ENCODE measurements at places on chromosomes 5 and 9.
A peak's percentile ranks its signal among the peaks of the same experiment; 100 is the strongest.

DNA sequence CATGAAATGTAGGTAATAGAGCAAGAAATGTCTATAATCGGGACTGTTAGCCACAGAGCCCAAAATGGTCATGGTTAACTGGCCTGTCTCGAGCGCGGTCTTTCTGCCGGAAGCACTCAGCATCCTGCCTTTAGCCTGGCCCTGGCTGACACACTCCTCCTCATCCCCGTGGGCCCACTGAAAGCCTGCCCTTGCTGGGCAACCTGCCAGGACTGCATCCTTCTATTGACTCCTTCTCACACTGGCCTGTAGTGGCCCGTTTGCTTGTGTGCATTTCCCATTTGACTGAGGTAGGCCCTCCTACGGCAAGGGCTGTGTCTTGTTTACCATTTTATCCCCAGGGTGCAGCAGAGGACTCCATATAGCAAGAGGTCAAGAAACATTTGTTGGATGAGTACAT is 215.7 kb downstream of the ATPSCKMT start:
- peak; percentile 17 for DNase-seq

DNA sequence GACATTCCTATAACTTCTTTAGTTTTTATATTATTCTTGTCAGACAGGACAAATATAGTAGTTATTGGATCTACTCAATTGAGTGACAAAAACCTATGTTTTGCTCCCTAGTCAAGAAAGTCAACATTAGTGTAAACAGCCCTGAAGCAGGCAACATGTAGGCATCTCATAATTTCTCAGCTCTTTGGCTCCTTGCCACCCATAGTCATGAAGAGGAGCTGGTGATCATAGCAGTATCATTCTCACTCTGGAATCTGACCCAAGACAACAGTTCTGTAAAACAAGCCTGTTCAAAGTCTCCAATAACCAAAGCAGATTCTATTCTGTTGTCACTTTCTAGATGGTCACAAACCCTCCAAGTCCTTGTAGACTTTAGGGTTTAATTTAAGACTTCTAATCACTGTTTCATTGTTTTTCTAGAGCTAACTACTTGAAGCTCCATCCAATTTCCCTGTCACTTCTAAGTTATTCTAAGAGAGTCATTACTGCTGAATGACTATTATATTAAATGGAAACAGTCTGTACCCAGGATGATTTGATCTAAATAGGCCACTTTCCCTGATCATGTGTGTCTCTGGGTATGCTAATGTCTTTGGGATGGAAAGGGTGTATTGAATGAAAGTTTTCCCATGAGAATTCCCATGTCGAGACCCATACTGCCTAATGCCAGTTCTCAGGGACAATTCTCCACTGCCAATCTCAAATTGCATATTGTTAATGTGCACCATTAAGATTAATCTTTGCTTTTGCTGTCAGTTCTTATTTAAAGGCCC is 533.3 kb downstream of the ACTL7B start:
- DNase-seq: no peak

- no peak for DNase-seq
Observed at GRCh38 chr5:67978171-67978570, 237.4 kb upstream of the PIK3R1 start.

- no peak for DNase-seq
Observed at GRCh38 chr5:116766470-116766947, 191.9 kb upstream of the SEMA6A start.

- DNase-seq: no peak
Observed at GRCh38 chr5:126780165-126780827, 3.4 kb downstream of the LMNB1 start.

DNA sequence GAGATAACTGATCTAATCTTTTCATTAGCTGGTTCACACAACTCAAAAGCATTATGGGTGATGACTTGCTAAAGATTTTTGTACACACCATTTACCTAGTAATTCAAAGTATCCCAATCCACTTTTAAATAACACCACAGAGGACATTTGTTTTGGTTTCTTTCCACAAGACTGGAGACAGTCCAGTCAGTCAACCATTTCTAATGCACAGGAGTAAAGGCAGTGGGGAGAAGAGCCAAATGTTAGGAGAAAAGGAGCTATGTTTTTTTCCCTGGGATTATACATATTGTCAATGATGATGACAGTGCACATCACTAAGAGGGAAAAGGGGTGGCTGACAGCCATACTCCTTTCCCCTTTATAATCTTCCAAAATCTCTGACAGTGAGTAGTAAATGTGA is 240.9 kb downstream of the GABRB2 start:
- DNase-seq: no peak

GRCh38 chr5:100505984-100506670 is 29.0 kb upstream of the FAM174A start:
- DNase-seq: no peak

DNA sequence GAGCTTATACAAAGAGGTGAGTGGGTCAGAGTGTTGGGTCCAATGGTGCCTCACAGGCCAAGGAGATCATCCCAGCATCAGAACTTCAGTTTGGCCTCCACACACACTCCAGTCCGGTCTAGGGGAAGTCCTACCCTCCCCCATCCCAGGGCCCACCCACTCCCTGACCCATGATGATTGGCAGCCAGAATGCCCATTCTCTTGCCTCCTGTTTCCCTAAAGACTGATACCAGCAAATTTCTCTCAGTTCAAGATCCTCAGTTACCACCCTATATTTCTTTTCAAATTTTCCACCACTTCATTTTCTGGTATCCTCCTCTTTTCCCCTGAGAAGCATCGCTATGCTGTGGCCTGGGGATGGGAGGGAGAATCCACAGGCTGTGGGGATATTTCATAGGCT is 21.9 kb downstream of the DRD1 start:
- no peak for DNase-seq

- no peak for DNase-seq
Observed at GRCh38 chr5:113202287-113202686, 225.7 kb downstream of the DCP2 start.

GRCh38 chr5:67211926-67212325 is 15.3 kb upstream of the CD180 start:
- no peak for DNase-seq

DNA sequence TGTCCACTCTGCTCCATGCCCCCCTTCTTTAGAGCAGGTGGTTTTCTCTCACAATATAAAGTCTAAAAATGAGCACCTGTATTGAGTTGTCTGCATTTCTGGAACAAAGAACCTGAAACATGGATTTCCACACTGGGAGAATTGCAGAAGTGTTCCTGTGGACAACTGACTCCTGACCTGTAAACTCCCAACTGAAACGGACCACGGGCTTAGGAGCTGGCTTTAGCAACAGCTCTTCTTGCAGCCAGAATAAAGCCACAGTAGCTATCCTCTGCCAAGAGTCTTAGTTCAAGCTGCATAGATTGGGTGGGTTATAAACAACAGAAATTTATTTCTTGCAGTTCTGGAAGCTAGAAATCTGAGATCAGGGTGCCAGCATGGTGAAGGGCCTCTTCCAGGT is 194.7 kb downstream of the DTWD2 start:
- no peak for DNase-seq

DNA sequence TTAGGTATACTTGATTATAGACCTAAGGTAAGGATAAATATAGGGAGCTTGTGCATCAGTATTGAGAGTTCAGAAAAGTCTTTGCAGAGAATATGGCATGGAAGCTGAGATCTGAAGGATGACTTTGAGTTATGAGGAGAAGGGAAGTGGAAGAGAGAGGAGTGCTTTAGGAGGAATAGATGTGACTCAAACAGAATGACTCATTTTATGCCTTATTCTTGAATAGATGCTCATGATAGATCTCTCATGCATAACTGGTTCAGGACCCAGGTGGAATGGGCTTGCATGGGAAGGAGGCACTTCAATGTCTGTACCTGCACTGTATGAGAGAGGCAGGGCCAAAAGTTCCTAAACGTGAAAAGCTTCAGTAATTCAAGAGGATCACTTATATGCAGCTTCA is 103.3 kb downstream of the CWC27 start:
- DNase-seq: no peak

DNA sequence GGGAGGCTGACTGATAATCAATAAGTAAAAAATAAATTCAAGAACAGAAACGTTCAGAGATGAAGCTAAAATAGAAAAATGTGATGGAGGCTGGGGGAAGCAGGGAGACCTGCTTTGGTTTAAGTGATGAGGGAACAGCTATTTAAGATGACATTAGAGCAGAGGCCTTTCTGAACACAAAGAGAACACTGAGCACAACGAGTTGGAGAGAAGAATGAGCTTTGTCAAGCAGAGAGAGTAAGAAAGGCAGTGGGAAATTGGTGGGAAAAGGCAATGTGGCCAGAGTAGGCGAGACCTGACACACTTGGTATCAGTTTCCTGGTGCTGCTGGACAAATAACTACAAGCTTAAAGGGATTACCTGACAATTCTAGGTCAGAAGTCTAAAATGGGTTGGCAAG is 20.0 kb downstream of the AUH start:
- no peak for DNase-seq

- no peak for DNase-seq
Observed at GRCh38 chr9:21505425-21506179, 23.5 kb upstream of the IFNE start.

- DNase-seq: no peak
Observed at GRCh38 chr5:122738088-122738487, 36.8 kb upstream of the SNX2 start.

- no peak for DNase-seq
Observed at GRCh38 chr9:136856079-136856476, 3.9 kb downstream of the MAMDC4 start.

DNA sequence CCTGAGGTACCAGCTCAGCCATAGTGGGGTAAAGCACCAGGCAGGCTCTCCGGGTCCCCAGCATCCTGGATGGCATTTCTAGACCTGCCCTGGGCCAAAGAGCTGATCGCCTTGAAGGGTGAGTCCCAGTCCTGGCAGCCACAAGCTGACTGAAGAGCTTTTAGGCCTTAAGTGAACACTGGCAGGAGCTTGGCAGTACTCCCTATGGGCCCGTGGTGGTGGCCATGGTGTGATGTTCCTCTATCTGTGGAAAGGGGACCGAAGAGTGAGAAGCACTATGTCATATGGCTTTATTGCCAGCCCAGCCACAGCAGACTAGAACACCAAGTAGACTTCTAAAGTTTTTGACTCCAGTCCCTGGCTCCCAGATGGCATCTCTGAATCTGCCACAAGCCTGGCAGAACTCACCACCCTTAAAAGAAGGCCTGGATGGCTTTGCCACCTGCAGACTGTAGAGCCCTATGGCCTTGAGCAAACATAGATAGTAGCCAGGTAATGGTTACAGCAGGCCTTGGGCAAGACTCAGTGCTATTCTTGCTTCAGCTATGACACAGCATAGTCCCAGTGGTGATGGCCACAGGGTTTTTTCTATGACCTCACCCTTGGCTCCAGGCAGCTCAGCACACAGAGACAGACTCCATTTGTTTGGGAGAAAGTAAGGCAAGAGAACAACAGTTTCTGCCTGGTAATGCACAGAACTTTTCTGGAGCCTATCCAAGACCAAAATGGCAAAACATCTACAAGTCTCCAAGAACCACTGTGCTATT is 801.5 kb upstream of the DMAC1 start:
- DNase-seq: no peak

DNA sequence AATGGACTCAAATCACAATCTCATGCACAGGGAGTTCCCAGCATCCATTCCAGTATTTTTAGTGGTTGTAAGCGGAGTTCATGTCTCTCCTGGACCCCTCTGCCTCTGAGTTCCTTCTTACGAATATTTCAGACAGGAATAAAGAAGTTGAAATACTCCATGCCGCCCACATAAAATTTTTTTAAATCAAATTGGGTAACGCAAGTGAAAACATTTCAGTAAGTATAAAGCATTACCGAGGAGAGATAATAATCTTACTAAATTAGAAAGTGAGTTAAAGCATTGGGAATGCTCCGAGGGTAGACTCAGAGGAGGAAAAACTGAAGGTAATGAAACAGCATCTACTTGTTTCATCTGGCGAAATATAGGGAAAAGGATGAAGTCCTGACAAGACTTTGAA is 317.6 kb downstream of the ARRDC3 start:
- DNase-seq: no peak

- no peak for DNase-seq
Observed at GRCh38 chr9:77807846-77808750, 160.0 kb upstream of the GNA14 start.

- DNase-seq: no peak
Observed at GRCh38 chr5:83972236-83972635, 251.6 kb upstream of the HAPLN1 start.

- DNase-seq: no peak
Observed at GRCh38 chr5:162550236-162550635, 482.7 kb downstream of the GABRG2 start.

- DNase-seq: no peak
Observed at GRCh38 chr5:173832386-173832785, 55.8 kb upstream of the CPEB4 start.

DNA sequence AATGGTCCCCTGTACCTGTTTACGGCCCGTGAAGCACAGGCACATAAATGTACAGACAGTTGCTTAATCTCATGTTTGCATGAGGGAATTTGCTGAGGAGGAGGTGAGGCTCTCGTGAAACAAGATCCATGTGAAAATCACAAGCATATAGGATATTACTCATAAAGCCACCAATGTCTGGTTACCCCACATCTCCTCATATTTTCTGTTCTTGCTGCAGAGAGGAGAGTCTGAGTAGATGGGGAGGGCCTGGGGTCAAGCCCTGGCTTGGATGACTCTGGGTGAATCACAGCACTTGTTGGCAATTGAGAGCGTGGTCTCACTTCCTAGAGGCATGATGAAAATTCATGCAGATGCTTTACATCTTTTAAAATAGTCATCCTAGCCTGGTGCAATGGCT is 975 bp downstream of the AGXT2 start:
- DNase-seq: no peak

DNA sequence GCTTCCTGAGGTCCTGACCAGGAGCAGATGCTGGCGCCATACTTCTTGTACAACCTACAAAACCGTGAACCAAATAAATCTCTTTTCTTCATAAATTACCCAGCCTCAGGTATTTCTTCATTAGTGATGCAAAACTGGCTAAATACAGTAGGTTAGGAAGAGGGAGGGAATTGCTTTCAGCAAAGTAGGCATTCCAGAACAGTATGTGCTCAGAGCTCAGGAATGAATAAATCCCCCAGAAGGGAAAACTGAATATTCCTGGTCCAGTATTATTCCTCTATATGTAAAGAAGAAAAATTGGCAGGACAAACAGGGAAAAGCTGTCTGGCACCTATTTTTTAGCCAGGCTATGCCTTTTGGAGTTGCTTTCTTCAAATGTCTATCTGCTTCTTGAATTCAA is 577.1 kb downstream of the PSAT1 start:
- DNase-seq: no peak

DNA sequence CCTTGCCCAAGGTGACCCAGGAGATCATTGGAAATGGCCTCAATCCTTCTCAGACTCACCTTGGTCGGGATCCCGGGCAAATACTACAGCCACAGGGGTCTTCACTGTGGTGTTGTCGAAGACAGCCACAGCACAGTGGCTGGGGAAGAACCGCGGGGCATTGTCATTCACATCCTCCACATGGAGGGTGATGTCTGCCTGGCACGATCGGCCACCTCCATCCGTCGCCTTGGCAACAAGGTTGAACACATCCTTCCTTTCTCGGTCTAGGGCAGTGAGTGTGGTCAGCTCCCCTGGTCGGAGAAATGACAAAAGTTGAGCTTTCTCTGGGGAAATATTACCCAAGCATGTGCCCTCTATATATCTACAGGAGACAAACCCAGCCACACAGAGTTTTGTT is 56.8 kb downstream of the FAT2 start:
- DNase-seq: no peak

GRCh38 chr5:111734013-111734412 is 23.0 kb downstream of the NREP start:
- DNase-seq: no peak

- no peak for DNase-seq
Observed at GRCh38 chr5:131224387-131225201, 39.3 kb upstream of the CDC42SE2 start.

GRCh38 chr5:96703384-96703920 is 41.3 kb downstream of the CAST start:
- no peak for DNase-seq
